Mesothelial cell of epicardium (in vitro differentiated cells): ENCODE measurements at places on chromosomes 11 and 22.

DNA sequence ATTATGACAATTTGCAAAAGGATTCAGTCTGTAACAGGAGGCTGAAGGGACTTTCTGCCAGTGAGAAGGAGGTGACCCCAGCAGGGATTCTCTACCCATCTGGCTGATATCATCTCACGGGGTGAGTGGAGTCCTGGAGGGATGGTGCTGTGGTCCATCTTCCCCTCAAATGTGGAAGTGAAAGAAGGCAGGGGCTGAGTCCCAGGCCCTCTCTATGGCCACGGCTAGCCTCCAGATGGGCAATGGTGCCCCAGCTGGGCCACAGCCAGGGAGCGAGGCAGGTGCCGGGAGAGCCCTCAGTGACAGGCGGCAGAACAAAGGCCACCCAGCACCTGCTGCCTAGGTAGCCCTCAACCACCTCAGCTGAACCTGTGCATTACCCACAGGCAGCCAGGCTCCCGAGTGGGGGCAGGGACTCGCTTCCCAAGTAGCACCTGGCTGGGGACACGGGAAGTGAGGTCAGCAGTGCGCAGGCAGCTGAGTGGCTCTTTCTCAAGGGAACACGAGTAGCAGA is 6.7 kb downstream of the NECTIN1 start:
- no peak for DNase-seq

DNA sequence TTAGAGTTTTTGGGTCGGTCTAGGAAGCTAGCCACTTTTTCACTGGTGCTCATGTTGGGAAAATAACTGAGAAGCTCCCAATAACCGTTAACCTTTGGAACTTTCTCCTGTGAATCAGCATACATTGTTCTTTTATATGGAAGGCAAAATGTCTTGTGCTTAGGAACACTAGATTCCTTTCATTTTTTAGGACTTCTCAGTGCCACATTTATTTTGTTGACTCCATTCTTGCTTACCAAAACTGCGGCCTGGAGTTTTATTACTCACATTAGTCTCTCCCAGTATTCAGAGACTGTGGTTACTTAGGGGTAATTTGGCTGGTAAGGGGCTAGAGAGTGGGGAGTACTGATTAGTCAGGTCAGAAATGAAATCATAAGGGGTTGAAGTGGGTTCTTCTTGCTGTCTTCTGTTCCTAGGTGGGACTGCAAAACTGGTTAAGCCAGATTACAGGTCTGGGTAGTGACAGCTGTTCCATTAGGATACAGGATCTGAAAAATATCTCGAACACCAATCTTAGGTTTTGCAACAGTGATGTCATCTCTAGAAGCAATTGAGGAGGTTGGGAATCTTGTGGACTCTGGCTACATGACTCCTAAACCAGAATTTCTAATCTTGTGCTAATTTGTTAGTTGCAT is 631.4 kb upstream of the LUZP2 start:
- DNase-seq: no peak

DNA sequence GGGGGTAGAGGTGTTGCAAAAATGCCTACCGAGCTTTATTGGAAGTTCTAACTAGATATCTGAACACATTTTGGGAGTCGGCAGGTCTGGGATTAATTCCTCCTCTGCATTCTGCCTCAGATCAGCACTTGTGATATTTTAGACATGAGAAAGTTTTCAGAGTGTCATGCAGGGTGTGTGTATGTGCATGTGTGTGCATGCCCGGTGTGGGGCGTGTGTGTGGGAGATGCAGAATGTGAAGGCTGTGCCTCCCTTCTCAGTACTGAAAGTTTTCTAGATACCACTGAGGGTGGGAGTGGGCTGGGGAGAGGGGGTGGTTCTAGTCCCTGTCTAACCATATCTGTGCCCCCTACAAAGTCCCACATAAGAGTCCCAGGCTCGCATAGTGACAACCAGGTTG is 180.0 kb upstream of the NTM start:
- DNase-seq: no peak

- no peak for DNase-seq
These were observed 71.4 kb upstream of the MPEG1 start for GRCh38 chr11:59283825-59284772.

GRCh38 chr11:66744485-66745355 is 15.7 kb upstream of the SPTBN2 start:
- peak; percentile 94 for DNase-seq

DNA sequence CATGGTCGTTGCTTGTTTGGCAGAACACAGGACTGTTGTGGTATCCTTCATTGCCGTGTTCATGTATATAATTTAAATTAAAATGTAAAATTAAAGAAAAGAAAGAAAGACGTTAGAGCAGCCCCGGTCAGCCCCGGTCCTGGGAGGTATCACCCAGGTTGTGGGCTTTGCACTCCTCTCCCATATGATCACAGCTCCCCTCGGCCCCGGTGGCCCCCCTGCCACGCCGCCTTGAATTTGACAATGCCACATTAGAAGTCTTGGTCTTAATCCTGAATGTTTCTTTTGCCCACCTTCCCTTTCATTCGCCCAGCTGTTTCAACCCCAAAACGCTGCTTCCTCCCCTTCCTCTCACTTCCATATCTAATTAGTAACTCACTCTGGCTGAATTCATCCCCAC is 11.4 kb downstream of the APOBEC3A start:
- no peak for DNase-seq
